ENCODE measurements at places on chromosomes 16 and 17.

DNA sequence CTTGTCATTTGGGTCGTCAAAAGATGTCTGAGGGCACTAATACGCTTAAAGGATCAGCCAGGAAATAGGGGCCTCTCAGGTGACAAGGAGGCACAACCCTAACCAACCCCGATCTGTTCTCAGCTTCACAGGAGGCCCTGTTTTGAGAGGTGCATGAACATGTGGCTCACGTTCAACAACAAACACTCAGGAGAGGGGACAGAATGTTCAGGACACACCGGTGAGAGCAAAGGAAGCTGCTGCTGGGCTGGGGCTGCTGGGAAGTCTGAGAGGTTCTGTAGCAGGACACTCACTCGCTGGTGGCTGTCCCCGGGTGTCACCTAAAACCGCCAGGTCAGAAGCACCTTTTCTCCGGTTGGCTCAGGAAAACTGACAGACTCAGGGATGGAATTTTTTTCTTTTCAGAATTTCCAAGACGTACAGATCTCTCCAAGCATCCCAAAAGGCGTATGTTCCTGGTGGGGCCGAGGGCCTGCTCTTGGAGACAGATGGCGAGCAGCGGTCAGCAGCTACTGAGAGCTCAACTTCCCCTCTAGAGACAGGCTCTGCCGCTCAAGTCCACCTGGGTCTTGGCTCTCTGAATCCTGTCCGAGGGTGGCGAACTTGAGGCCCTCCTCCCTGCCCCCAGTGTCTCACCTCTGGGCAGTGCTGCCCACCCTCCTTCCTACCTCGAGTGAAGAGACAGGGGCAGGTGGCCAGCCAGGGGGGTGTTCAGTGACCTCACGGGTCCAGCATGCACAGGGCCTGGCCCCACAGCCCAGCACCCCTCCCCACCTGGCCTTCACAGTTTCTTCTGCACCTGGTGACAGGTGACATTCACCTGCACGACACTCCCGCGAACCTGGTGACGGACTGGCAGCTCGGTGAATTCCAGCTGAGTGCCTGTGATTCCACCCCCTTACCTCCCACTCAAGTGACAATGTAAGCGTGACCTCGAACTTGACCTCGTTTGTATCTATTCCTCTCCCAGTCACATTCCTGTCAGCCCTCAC is 22.9 kb downstream of the CLUH start:
- no peak for DNase-seq

DNA sequence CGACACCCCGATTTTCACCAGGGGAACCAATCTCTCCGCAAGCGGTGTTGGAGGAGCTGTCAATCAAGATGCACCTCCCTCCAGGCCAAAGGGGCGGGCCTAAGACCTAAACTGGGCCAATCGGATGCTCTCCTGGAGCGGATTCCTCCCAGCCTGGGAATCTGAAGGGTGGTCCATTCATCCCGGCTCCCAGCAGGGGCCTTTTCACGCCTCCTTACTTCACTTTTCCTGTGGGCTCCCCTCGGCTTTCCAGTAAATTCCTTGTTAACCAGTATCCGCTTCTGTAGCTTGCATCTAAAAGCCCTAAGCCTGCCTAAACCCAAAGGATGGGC is 17.1 kb downstream of the C16orf74 start:
- DNase-seq = no peak

DNA sequence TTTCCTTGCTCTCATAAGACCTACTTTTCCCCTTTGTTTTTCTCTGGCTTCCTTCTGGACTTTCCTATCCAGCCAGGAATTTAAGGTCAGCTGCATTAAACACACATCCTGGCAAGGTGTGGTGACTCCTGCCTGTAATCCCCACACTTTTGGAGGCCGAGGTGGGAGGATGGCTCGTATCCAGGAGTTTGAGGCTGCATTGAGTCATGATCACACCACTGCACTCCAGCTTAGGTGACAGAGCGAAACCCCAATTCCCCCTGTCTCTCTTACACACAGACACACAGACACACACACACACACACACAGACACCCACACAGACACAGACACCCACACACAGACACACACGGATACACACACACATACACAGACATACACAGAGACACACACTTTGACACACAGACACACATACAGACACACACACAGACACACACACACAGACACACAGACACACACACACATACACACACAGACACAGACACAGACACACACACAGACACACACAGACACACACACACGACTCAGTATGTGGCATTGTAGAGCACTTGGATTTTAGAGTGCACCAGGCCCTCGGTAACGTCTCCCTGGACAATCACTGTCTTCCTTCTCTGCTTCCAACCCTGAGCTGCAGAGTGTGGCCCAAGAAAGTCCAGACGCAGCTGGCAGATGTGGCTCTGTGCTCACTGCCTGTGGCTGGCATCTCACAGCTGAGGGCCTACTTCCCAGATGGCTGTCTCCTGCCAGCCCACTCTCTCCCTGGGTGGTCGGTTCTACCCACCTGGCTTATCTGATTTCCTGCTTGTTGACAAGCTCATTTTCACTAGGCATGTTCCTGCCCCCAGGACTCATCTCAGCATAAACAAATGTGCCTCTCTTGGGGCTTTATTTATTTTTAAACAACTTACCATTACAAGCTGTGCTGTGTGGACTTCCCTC is 39.0 kb downstream of the NLRP1 start:
- DNase-seq = no peak

- no peak for DNase-seq
Measured at GRCh38 chr17:67585077-67585602, 132.6 kb upstream of the NOL11 start.

DNA sequence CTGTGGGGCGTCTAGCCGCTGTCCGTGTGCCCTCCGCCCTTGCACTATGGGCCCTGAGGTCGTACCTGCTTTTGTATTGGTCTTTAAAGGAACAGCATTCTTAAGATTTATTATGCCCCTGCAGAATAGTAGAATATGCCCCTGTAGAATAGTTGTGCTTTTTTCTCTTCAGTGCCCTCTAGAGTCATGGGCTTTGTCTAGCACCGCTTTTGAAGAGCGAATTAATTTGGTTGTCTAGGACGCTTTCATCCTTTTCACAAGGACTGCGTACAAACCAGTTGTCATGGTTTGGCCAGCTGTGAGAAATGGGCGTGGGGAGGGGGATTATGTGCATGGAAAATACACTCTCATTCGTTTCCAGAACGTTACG is 621 bp downstream of the CEP95 start:
- DNase-seq = no peak

GRCh38 chr17:4436846-4437245 is 3.1 kb downstream of the SPNS3 start:
- DNase-seq = no peak

DNA sequence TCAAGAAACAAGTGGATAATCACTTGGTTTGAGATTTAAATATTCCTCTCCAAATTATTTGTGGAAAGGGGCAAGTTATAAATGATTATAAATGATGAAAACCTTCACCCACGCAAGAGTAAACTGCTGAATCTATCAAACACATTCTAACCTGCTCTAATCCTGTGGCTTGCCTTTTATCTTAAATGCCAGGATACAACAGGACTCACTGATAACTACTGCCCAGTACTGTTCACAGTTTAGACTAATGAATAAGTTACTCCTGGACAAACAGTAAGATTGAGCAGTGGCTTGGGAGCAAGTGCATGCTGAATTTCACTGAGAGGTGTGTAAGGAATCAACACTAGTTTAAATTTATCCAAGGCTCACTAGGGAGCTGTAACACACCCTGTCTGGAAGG is 31.1 kb downstream of the IGF2BP1 start:
- DNase-seq = no peak

GRCh38 chr16:59114790-59115189 is 380.7 kb upstream of the GOT2 start:
- DNase-seq = no peak

- DNase-seq = no peak
Measured at GRCh38 chr17:82188001-82188961, 24.4 kb downstream of the CCDC57 start.

GRCh38 chr17:42849451-42850181 is 1.4 kb upstream of the AOC3 start:
- no peak for DNase-seq

- DNase-seq = no peak
Measured at GRCh38 chr17:71200597-71200996, 920.2 kb upstream of the SOX9 start.

DNA sequence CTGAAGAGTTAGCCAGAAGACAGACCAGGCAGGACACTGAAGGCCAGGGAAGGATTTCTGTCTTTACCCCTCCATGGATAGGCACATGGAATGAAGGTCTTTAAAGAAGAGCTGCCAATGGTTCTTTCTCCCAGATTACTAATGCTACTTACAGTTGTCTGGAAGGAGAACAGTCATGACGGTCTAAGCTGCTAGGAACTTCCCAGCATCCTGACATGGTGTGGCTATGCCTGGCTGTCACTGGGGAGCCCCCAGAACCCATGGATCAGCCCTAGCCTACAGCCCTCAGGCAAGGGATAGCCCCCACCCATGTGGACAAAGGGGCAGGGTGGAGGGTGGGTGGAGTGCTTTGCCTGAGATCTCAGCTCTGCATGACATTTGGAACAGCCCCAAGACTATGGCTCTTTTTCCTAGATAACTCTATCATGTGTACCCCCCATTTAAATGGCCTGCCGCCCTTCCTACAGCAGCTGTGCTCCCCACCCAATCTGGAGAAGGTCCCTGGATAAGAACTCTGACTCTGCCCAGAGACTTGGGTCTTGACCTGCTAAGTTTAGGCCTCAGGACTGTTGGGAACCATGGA is 9.2 kb upstream of the KAT7 start:
- DNase-seq = no peak

DNA sequence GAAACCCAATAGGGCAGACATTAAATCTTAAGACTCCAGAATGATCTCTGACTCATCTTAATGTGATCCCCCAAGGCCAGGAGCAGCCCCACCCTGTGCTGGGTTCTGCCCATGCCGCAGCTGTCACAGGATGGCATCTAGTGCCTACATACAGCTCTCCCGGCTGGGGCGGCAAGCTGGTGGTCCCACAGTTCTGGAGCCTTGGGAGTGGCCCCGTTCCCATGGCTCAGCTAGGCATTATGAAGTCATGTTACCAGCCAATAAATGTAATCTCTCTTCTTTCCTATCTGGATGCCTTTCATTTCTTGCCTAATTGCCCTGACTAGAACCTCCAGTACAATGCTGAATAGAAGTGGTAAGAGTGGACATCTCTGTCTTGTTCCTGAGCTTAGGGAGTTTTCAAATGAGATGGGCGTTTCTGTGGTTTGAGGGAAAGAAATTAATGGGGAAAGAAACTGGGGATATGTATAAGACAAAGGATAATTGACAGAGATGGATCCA is 95.7 kb upstream of the DNAH17 start:
- DNase-seq = no peak

- DNase-seq = no peak
Measured at GRCh38 chr16:78998879-78999278, 601.7 kb downstream of the MAF start.

DNA sequence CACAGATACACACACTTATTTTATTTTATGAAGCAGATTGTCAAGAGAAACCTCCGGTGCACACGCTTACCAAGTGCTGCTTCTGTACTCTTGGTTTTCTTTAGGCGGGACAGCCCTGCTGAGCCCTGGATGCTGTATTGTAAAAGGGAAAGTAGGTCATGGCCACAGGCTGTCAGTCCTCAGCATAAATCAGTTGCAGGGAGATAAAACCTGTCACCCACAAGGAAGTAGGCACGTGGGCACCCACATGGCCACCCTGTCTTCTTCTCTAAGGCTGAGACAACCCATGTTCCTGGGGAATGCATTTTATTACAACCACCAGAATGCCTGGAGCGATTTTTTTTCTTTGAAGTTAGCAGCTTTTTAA is 59.3 kb downstream of the ASIC2 start:
- DNase-seq = no peak

GRCh38 chr17:35799942-35800341 is 4.5 kb upstream of the MMP28 start:
- no peak for DNase-seq

- no peak for DNase-seq
Measured at GRCh38 chr17:81582341-81582740, 30.2 kb upstream of the FAAP100 start.

DNA sequence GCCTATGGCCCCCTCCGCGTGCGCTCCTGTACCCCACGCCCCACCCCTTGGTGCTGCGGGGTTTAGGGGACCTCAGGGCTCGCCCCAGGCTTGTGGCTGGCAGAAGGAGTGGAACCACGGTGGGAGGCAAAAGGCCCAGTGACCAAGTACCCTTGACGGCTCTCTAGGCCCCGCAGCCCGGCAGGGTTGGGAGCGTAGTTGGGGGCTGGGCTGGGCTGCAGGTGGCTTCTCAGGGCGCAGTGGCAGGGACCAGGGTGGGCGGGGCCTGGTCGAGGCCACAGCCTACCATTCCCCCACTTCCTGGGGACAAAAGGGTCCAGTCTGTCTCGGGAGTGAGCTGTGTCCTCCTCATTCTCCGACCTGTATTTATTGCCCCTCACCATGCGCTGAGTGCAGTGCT is 124.9 kb downstream of the RBFOX3 start:
- DNase-seq = no peak

- no peak for DNase-seq
Measured at GRCh38 chr16:57131351-57131970, 39.1 kb downstream of the CPNE2 start.

DNA sequence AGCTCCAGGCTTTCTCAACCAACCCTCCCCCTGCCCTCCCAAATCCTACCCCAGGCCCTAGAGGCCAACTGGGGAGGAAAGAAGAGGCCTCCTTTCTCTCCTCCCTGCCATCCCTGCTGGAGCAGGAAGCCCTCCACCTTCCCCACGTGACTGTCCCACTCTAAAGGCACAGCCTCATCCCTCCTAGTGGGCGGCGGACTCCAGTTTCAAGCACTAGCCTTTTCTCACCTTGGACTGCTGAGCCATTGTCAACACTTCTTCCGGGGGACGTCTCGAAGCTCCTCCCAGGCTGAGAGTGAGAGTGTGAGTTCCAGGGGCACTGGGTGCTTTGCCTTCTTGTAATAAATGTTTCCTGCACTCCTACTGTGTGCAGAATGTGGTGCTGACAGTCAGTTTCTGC is 21.4 kb upstream of the IRX6 start:
- DNase-seq = no peak

DNA sequence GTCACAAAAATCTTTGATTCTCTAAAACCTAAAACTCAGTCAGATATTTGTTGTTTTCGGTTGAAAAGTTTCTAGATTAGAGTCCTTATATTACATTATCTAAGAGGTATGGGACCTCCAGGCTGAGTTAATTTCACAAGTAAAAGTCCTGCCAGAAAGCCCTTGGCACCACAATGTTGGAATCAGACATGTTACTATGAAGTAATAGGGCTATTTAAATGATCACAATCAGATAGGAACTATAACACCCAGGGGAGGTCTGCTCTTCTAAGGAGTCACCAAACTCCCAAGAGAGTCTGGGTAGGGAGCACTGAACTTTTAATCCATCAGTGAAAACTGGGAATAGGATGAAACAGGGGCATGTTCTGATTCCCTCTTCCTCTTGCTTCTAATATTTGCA is 54.2 kb downstream of the WIPI1 start:
- DNase-seq = no peak

GRCh38 chr16:85187002-85187401 is 74.7 kb upstream of the CIBAR2 start:
- no peak for DNase-seq

- DNase-seq = no peak
Measured at GRCh38 chr17:15456496-15456895, 10.9 kb downstream of the CDRT4 start.

- no peak for DNase-seq
Measured at GRCh38 chr17:28982131-28982793, 23.6 kb downstream of the SEZ6 start.

Measured in stimulated activated CD8-positive, alpha-beta memory T cell treated with anti-CD3 and anti-CD28 coated beads, Interleukin-15, amount 100 ng/mL, for 48 hours (primary cell).